ENCODE measurements at places on chromosomes 2 and 18.

DNA sequence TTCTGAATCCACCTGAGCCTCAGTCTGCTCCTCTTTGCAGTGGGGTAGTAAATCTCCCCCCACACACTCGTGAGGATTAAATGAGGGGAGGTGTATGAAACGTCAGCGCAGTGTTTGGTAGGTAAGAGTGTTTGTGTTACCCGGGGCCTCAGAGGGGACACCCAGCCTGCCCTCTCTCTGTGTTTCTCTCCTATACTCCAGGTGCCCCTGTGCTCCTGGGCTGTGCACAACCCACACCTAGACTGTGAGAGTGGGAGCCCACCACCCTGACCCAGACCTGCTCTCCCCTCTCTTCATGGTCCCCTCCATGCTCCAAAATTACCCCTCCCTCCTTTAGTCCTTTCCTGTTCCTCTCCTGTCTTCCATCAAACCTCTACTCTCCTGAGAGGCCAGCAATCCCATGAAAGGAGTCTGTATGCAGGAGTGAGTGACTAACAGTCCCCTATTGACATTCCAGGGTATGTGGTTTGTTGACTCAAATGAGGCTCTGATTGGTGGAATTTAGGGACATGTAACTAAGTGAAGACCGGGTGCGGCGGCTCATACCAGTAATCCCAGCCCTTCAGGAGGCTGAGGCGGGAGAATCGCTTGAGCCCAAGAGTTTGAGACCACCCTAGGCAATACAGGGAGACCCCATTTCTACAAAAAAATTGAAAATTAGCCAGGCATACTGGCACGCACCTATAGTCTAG lies 10.4 kb downstream of the CIB4 start:
- peak; percentile 80 for DNase-seq

GRCh38 chr2:60337142-60337497 lies 216.3 kb downstream of the BCL11A start:
- DNase-seq, result no peak

DNA sequence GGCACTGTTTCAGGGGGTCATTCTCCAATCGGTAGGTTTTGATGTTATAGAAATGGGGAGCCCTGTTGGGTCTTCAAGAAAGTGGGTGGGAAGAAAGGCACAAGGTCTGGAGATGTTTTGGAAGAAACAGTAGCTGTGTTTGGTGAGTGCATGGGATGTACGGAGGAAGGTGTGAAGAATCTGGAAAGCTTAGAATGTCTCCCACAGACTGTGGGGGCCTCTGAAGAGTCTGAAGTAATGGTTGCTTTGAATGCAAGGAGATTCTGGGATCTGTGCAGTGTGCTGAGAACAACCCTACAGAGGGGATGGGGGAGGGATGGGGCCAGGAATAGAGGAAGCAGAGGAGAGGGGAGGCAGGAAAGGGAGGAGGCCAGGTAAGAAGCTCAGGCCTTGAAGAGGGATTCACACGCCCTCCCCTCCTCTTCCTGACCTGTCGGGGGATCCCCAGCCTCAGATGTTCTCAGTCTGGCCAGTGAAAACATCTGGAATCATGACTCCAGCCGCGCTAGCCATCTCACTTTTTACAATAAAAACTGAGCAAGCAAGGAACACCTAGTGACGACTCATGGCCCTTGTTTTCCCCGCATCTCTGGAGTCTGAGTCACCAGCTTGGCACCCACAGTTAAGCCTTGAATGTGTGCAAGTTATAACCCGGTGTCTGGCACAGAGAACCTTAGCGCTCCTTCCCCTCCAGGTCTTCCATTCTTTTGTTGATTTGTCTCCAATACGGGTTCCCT lies 74.2 kb downstream of the SH3BP4 start:
- DNase-seq, result peak; percentile 95

- DNase-seq, result no peak
Observed at GRCh38 chr2:98749066-98749450, 18.1 kb upstream of the MGAT4A start.

GRCh38 chr2:50746526-50746925 lies 285.4 kb downstream of the NRXN1 start:
- no peak for DNase-seq

DNA sequence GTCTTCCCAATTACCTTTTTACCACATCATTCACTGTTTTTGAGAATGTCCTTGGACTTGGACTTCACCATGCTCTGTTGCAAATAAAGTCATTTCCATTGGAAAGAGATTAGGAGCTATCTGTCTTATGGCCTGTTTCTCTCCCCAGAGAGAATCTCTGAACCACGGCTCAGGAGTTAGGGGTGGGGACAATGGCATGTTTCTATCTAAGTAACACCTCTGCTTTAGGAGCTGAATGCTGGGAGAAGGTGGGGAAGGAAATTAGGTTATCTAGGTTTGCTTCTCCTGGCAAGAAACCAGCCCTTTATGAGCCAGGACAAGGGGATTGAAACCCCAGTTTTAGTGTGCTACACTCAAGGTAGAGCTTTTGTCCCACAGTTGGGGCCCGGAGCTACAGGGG lies 86.3 kb downstream of the AGPS start:
- DNase-seq, result no peak

- no peak for DNase-seq
Observed at GRCh38 chr2:161427664-161428587, 11.8 kb downstream of the TBR1 start.

DNA sequence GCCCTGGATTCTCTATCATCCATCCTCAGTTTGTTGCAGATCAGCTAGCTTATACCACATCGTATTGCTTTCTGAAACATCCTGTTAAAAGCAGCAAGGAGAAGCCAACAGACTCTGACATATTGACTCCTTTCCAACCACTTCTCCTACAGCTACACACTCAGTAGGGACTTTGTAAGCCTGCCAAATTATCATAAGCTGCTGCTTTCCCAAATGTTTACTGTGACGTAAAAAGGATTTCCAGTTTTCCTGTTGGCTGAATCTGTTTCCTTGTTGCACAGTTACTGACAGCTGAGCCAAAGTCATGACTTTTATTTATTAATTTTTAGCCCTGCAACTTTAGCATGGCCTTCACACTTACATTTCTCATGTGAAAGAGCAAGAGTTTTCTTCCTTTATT lies 294.3 kb downstream of the KCNJ3 start:
- DNase-seq, result no peak

GRCh38 chr18:43501099-43501498 lies 223.8 kb upstream of the SYT4 start:
- DNase-seq, result no peak

DNA sequence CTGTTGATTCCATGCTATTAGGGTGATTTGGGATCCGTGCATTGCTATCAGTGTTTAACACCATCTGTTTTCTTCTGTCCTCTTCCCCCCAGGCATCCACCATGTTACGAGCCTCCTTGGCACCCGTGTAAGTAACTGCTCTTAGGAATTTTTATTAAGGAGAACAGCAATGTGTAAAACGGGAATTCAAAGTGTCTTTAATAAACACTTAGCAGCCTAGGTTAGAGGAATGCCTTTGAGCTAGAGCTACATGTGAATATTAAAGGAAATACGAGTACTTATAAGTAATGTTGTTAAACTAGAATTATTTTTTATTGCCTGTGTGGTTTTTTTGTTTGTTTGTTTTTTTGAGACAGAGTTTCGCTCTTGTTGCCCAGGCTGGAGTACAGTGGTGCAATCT lies 58.1 kb downstream of the ARMC9 start:
- no peak for DNase-seq

- no peak for DNase-seq
Observed at GRCh38 chr2:12776521-12776961, 59.8 kb downstream of the TRIB2 start.

GRCh38 chr18:33833842-33834241 lies 255.8 kb downstream of the ASXL3 start:
- peak; percentile 7 for DNase-seq

DNA sequence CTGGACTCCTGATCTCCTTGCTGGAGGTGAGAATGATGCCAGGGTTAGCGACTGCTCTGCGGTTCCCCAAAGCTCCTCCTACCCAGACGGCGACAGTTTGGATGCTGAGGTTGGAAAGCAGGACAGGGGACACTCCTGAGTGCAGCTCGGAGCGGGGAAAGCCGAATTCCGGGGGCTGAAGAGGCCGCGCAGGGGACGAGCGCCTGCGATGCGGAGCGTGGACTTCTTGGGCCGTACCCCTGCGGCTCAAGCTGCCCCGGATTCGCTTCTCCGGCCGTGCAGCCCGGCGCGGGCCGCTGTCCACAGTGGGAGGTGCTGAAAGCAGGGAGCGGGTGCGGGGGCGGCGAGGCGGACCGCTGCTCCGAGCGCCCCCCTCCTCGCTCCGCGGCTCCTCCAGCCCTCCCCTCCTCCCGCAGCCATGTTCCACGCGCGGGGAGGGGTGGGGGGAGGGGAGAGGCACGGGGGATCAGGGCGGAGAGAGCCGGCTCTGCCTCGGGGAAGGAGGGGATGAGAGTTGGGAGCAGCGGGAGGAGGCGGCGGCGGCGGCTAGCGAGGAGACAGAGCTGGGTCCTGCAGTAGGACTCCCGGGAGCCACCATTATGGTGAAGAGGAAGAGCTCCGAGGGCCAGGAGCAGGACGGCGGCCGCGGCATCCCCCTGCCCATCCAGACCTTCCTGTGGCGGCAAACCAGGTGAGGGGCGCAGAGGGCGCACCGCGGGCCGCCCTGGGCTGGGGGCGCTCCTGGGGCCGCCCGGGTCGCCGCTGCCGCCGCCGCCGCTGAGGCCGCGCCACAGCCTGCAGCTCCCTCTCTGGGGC lies at the start of gene UNC80:
TSS of gene UNC80 (plus strand) at position 359 of the 816 bp plus-strand sequence. CDS start at position 600, 241 bp downstream.
- peak; percentile 19 for DNase-seq

DNA sequence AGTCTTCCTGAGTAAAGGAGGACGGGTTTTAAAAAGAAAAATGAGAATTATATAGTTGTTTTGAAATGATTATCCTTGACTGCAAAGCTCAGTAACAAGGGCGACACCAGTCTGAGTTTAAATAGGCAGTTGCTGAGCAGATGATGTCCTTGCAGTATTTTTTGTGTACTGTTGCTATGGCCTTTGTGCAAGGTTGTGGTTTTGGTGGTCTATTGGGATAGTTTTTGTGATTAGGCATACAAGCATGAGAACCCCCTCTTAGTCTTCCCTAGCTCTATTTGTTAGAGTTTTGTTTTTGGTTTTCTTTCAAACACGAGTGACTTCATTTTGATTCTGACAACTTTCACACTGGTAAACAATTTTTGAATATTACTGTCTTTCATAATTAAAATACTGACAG lies 64.1 kb downstream of the TAF4B start:
- DNase-seq, result no peak

DNA sequence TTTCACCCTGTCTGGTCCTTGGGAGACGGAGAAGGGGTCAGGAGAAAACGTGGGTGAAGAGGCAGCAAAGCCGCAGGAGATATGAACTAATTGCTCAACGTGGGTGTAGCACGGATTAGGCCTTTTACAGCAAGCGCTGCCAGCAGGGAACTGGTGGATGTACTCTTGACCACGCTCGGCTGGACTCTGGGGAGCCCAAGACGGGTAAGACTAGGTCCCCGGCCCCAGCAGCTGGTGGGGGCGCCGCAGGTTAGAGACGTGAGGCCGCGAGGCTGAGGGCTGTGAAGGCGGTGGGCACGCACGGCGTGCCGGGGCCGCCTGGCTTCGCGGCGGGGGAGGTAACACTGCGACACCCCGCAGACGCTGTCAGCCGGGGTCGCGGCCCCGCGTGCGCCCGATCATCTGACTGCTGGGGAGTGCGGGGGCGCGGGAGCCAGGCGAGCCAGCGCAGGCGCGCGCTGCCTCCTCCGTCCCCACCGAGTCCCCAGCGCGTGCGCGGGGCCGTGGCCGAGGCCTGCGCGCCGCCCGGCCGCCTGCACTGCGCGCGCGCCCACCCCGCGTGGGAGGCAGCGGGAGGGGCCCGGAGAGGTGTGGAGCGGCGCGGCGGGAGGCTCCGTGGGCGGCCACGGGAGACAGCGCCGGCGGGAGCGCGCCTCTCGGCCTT lies at the start of gene CLIP4:
TSS of gene CLIP4 (plus strand) at position 470 of the 664 bp plus-strand sequence. CDS start 5,974 bp downstream, outside the sequence.
- peak; percentile 36 for DNase-seq

- DNase-seq, result peak; percentile 85
Observed at GRCh38 chr18:12278741-12279682, 24.9 kb downstream of the CIDEA start.

- DNase-seq, result no peak
Observed at GRCh38 chr18:3747176-3747973, 297.4 kb downstream of the TGIF1 start.

GRCh38 chr2:183606718-183607085 lies 482.5 kb downstream of the NUP35 start:
- DNase-seq, result no peak

DNA sequence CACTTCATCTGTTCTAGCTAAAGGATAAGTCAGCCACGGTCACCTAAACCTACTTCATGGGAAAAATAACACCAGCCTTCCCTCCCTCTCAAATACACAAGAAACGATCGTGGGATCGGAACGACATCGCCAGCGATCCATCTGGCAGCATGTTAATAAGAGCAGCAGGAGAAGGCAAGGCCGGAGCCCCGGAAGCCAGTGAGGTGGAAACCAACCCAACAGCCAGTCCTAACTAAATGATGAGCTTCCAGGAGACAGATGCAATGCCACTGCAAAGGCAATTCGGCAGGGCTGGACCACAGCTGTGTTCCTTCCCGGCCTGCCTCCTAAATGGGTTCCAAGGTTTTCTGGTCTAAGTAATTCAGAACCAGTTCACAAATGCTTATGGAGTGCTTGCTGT lies 117.5 kb downstream of the TMEM163 start:
- no peak for DNase-seq

DNA sequence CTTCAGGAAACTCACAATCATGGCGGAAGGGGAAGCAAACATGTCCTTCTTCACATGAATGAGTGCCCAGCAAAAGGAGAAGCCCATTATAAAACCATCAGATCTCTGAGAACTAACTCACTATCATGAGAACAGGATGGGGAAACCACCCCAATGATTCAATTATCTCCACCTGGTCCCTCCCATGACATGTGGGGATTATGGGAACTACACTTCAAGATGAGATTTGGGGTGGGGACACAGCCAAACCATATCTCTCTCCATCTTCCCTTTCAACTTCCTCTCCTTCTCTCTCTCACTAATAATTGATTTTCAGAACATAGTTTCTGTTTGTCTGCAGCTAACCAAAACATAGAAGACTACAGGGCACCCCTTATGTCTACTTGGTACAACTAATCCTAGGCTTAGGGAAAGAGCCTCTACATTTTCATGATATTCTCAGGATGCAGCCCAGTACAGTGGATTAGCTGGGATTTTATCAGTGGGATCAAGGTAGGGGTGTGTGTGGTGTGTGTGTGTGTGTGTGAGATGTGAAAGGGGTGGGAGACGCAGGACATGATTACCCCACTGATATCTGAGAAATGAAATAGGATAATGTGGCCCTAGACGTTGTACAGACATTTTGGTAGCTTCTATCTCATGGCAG lies 2.8 kb upstream of the ATF2 start:
- no peak for DNase-seq

Measured in renal cortical epithelial cell (primary cell).